Tongue (tissue), 3 donors: ENCODE measurements at places on chromosomes 1 and 21. TPM values are rescaled to one million over a fixed set of nuclear protein-coding genes. Genes with fewer than 3 reads are reported as not detected.

- DNase-seq, result no peak
These were observed 51.4 kb downstream of the RHBG start for GRCh38 chr1:156420205-156421061.

GRCh38 chr1:175792136-175792535, 48.7 kb upstream of the TNR start:
- peak; percentile 90 for DNase-seq

GRCh38 chr1:113868387-113869083, 3.0 kb downstream of the PTPN22 start:
- DNase-seq, result no peak

DNA sequence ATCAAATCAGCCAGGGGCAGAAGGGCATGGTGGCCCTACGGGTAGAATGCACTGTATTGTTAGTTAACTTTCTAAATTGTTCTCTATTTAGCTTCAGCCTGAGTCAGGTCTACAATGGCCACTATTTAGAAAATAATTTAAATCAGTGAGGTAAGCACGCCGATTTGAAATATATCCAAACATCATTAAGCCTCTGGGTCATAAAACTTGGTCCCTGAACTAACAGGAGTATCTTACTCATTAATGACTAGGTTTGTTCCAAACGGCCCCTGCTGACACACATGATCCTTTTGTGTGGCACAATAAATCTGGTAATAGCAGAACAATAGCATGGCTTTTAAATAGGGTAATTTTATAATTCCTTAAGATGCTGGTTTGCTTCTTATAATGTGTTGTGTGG, 48.4 kb downstream of the STX6 start:
- DNase-seq, result no peak

- peak; percentile 6 for DNase-seq
These were observed 173.6 kb downstream of the PTGER3 start for GRCh38 chr1:70874063-70874462.

DNA sequence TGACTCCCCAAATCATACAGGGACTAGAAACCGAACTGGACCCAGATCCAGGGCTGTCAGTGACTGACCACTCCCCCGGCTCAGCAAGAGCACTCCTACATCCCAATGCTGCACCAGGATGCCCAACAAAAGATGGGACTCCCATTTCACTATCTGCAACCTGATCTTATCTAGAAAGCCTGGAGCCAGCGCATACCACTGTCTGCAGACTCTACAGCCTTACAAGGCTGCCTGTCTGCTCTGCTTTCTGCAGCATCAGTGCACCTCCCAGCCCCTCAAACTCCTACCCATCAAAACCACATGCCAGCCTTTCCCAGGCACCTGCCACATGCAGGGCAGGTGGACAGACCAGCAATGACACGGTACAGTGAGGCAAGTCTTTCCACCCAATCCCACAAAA, 52.2 kb downstream of the SSBP3 start:
- no peak for DNase-seq

- no peak for DNase-seq
These were observed 284.5 kb downstream of the NPHP4 start for GRCh38 chr1:5707566-5708345.

DNA sequence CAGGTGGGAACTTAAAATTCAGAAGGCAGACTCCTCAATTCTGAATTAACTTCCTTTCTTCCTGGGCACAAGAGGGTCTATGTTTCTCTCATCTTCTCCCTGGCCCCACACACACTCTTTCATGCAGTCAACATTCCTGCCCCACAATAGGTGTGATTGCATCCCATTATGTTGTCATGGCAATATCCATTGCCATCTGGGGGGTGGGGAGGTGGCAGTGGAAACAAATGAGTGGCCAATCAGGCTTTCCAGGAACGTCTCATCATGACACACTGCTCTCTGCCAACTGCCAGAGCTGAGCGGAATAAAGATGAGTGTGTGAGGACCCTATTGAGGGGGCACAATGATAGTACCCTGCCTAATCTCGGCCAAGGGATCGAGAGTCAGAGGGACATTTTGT, 80.4 kb downstream of the KCND3 start:
- no peak for DNase-seq

- no peak for DNase-seq
These were observed 1.9 kb upstream of the MED18 start for GRCh38 chr1:28326984-28327383.

DNA sequence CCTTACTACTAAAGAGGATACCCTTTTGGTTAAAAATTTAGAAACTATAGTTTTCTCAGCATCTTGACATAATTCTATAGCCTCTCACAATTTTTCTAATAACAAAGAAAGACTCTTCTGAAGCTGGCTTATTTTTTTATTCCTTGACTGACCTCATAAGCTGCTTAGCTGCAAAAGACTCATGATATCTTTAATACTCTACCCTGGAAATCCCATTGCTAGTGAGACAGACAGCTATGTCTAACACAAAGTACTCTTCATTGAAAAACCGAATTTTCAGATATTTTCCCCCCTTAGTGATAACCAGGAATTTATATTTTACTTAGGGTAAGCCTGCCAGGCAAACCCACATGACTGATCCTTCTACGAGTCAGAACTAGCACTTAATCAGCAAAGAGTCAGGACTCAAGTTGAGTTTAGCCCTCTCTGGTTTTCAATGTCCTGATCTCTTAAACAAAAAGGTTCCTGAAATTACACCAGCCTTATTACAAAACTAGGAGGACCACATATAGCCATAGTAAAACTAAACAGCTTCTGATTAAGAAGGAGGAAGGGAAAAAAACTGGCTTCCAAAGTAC, 56.9 kb downstream of the ENAH start:
- DNase-seq, result no peak

- no peak for DNase-seq
These were observed 137.8 kb downstream of the HIVEP3 start for GRCh38 chr1:41780916-41781315.

DNA sequence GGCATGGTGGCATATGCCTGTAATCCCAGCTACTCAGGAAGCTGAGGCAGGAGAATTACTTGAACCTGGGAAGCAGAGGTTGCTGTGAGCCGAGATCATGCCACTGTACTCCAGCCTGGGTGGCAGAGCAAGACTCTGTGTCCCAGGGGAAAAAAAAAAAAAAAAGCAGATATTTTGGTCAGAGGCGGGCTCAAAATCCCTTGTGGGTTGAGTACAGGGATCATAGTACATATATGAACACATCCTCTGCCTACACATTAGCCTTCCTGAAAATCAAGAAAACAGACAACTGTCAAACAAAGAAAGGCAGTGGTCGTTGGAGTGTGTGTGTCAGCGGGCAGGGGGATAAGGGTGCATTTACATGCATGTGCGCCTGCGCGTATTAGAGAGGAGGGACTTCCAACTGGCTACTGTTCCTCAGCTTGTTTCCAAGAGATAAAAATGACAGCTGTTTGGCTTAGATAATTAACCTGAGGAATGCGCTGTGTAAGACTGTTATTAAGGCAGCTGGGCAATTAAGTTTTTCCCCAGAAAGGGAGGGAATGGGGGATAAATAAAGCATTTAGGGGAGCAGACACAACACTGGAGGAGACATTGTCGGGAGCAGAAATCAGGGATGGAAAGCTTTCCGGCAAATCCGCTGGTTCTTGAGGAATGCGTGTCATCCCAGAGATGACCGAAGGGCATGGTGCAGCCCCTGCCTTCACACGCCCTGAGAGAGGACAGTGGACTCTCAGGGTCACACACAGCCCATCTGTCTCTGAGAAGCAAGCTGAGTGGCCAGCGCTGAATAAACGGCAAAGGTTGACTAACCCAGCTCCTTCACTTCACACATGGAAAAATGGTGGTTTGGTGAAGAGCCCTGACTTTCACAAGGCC, 6.4 kb downstream of the LAMB3 start:
- peak; percentile 85 for DNase-seq

DNA sequence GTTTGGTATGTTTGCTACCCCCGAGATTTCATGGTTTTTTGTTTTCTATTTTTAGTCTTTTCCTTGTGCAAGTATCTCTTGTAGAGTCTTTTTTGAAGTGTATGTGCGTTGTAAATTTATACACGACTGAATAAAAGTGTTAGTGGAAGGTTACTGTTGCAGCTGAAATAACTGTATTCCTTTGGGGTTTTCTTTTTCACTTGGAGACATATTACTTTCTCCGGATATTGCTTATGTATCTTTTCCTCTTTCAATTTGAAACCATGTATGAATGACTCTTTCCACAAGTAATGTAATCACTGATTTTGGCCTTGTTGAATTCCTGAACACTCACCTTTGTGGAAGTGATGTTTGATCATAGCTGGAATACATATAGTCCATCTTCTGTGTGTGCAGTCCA, 956 bp downstream of the URB2 start:
- no peak for DNase-seq

DNA sequence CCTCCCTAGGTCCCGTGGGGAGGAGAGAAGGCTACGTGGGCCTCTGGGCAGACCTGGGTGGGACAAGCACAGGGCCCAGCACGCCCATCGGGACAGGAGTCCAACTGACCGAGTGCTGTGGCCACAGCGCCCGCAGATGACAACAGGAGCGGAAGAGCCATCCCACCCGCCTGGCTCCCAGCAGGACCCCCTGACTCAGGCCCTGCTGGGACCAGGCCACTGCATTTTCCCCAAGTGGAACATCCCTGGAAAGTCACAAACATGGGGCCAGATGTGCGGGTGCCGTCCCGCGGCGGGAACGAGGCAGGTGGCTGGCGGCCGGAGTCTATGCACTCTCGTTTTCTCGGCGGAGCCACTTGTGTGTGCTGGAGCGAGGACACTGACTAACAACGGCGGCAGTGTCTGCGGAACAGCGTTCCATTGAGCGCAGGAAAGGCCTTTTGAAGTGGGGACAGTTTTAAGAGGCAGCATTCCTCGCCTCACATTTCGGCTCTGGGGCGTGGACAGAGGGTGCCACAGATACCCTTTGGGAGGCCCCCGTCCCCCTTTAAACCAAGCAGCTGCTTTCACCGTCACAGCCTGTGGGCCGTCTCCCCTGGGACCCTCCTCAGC, 93.7 kb upstream of the ARHGEF16 start:
- peak; percentile 47 for DNase-seq

- DNase-seq, result no peak
These were observed 77.6 kb upstream of the CD34 start for GRCh38 chr1:207988326-207989165.

GRCh38 chr1:42442662-42443061, 13.2 kb downstream of the ZMYND12 start:
- DNase-seq, result no peak

GRCh38 chr21:25708467-25709065, 26.1 kb downstream of the ATP5PF start:
- DNase-seq, result peak; percentile 75

DNA sequence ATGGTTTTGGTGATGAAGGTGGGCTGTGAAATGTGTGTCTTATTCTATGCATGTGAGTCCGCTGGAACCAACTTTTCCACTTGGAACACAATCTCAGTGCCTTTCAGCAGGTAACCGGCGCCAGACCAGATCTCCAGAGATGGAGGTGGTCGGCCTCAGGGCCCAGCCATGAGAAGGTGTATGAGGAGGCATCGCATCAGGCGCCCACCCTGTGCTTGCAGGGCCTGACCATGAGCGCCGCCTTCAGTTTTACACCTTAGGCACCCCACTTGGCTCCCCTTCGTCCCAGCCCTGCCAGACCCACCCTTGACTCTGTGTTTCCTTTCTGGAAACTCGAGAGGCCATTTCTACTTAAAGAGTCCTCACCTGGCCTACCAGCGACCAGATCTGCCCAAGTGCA, 48.6 kb upstream of the ATF3 start:
- no peak for DNase-seq

DNA sequence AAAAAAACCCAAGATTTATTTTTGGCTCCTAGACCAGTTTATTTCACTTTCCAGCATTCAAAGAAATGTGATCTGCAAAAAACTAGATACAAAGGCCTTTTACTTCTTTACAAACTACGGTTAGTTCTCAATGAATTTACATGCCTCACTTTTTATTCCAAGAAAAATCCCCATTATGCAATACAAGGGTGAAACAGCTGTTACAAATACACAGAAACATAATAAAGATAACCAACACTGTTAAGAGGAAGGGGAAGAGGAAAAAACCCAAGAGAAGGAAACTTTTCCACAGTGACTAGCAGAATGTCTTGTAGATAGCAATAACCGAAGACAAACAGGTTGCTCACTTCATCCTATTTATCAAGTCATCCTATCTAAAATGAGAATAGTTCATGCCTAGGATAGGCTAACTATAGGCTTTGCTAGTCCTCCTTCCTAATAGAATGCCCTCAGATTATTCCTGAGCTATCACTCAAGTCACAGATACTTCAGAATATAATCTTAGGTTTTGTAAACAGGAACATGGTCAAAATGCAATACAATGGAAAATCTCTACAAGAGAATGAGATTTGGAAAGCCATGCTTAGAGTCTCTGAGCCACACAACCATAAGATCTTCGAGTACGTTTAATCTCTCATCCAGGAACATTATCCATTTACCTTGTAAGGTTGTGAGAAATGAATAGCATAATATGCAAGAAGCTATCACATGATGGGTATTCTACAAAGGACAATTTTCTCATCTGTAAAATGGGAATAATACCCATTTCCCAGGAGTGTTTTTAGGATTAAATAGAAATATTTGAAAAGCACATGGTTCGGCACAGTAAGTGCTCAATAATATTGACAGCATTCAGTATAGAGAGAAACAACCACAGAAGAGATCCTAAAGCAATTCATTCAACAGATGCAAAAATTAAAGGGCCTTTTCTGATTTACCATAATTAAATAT, 5.4 kb downstream of the PNRC2 start:
- DNase-seq, result no peak

DNA sequence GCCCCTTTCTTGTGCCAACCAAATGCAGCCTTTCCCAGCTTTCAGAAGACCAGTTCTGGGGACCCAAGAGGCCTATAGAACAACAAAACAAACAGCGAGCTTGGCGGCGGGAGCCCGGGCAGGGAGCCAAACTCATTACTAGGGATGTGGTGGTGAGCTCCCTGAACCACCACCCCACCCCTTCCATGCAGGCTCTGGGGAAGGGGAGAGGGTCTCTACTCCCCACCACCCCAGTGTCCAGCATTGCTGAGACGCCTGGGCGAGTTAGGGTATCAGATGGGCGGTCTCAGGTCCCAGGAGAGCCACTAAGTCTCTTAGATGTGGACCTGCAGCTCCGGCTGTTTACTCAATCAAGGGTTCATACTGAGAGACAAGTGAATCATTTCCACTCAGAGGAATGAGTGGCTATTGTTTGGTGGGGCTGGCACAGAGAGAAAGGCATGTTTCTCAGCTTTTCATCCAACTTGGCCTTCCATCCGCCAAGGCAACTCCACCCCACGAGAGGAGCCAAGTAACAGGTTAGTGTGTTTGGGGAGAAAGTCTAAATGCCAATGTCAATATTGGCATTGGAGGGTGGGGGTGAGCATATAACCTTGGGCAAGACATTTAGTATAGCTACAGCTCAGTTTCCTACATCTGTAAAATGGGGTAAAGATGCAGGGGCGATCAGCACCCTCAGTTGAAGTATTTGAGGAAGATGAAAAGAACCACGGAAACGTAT, 40.9 kb downstream of the PLXNA2 start:
- peak; percentile 70 for DNase-seq

OR6N1 gene
- not detected for total RNA-seq

TRNP1 gene
- total RNA-seq, result 4.5 TPM

VWA5B1 gene
- total RNA-seq, result 0.31 TPM

C1QA gene
- 15.8 TPM for total RNA-seq

ECM1 gene
- 19.3 TPM for total RNA-seq

DIO1 gene
- not detected for total RNA-seq

LRRC8B gene
- total RNA-seq, result 10.7 TPM

MXRA8 gene
- 95.3 TPM for total RNA-seq

C1orf74 gene
- total RNA-seq, result 3.3 TPM

CACHD1 gene
- 12.8 TPM for total RNA-seq
